ENCODE measurements at places on chromosomes 5 and 9.

DNA sequence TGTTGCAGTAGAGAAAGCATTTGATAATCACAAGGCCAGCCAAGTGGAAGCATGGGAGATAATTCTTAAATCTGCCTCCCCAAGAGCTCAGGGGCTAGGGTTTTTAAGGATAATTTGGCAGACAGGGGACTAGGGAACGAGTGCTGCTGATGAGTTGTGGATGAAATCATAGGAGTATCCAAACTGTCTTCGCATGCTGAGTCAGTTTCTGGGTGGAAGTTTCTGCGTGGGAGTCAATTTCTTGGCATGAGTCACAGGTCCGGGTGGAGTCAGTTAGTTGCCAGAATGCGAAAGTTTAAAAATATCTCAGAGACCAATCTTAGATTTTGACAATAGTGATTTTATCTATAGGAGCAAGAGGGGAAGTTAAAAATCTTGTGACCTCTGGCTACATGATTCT, 112.6 kb downstream of the TMC1 start:
- no peak for DNase-seq

DNA sequence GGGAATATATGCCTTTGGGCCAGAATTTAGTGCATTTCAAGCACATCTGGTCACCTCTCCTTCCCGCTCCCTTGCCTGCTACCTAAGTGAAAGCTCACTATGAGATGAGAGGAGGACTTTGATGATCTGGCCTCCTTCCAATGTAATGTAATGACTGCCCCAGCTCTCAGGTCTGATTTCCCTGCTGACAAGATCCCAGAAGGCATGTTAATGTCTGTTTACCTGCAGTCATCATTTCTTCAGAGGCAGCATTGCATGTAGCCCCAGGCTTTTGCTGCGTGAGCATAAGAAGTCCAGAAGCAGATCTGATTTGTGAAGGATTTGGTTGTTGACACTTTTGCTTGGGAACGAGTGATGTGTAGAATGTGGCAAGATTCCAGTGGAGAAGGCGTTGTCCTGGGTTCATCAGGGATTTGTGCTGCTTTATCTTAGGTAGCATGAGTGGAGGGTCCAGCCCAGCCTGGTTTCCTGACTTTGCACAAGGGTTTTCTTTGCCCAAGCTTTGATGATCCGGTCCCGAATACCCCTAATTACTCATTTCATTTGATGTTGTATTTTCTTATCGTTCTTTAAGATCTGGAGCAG, 192.7 kb downstream of the GOLPH3 start:
- DNase-seq: no peak

GRCh38 chr5:11611011-11611410, 293.2 kb downstream of the CTNND2 start:
- DNase-seq: no peak

DNA sequence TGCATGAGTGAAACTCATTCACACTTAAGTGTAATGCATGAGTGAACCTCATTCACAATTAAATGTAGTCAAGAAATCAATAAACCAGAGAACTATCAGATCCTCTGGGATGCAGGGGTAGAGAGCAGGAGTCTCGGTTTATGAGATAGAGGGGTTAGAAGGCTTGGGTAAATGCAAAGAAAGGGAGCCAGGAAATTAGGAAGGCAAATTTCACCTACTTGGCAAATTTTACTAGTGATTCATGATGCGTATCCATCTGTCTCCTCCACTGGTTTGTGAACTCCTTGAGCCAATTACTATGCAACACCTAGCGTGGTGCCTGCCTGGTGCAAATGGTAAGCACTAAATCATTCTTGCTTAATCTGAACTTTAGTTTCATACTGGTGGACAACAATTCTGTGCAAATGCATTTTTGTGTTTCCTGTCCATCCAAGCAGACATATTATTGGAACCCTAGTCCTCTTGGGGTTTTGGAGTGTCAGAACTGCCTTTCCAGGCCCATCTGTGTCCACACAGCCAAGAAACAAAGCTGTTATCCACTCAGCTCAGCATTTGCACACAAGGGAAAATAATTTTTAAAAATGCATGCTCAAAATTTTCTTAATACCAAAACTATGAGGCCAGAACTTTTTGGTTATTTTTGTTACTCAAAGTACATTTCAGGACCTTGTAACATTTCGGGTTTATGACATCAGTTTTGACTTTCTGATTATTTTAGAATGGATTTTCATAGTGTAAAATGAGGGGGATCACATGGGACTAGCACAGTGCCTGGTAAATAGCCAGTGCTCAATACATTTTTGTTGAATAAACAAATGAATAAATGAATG, 5.2 kb downstream of the HAPLN1 start:
- DNase-seq: no peak

DNA sequence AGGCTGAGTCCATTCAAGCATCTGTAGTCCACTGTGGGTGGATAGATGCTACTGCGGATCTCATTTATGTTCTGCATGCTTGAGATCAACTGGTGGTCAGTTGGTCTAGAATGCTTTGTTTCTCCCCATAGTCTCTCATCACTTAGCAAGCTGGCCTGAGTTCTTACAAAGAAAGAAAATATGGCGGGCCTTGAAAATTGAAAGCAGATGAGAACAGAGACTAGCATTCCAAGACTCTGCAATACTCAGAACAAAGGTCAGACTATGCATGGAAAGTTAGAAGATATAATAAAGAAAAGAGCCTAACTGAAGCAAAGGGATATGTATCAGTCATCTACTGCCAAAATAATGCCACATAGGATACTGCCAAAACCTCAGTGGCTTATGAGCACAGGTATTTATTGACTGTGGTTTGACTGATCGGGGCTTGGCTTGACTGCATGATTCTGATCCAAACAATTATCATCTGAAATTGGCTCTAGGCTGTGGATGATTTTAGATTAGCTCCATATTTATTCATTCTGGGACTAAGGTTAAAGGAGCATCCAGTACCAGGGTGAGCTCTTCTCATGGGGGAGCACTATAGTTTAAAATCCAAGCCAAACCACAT, 258.9 kb downstream of the TAF11L14 start:
- DNase-seq: no peak

DNA sequence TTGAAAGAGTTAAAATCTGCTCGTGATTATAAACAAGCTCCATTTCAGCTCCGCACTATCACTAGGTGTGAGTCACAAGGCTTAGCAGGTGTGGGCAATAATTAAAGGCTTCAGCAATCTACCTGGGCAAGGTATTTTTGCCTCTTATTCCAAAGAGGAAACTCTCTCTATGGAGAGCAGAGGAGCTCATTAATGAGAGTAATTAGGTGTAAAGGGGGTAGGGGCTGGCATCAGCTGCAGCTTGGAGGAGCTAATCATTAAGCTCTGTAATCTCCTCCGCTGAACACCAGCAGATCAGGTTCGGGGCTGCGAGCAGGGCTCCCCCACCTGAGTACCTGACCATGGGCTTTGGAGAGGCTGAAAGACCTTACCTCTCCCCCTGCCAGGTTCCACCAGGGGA, 129.2 kb downstream of the CRB2 start:
- no peak for DNase-seq

DNA sequence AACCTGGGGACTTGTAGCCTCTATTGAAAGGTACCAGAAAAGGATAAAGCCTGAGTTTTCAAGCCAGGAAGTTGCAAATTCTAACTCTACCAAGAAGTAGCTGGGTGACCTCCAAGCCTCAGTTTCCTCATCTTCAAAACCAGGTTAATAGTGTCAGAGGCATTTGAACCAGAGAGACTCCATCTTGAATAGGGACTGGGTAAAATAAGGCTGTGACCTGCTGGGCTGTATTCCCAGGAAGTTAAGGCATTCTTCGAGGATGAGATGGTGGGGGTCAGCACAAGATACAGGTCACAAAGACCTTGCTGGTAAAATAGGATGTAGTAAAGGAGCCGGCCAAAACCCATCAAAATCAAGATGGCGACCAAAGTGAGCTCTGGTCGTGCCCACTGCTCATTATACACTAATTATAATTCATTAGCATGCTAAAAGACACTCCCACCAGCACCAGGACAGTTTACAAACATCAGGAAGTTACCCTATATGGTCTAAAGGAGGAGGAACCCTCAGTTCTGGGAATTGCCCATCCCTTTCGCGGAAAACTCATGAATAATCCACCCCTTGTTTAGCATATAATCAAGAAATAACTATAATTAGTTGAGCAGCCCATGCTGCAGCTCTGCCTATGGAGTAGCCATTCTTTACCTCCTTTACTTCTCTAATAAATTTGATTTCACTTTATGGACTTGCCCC, 3.8 kb upstream of the SERINC5 start:
- DNase-seq: no peak

- no peak for DNase-seq
These were observed 67.8 kb downstream of the SGCD start for GRCh38 chr5:156394642-156395305.

- no peak for DNase-seq
These were observed 90.9 kb upstream of the PHYKPL start for GRCh38 chr5:178323541-178323865.

- DNase-seq: no peak
These were observed 6.1 kb downstream of the SCAI start for GRCh38 chr9:125137200-125137599.

DNA sequence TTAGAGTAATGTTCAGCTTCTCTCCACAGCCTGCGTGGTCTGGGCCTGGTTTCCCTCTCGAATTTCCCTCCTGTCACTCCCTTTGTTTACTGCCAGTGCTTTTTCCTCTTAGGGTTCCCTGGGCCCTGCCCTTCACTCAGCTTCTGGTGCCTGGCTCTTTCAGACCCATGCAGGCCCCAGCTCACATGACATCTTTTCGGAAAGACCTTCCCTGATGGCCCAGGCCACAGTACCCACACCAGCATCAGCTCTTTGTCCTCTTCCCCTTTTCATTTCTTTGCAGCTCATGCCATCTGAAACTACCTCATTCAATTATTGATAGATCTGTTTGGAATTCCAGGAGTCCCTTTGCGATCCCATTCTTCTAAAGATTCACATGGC, 68.1 kb upstream of the ABL1 start:
- DNase-seq: no peak

DNA sequence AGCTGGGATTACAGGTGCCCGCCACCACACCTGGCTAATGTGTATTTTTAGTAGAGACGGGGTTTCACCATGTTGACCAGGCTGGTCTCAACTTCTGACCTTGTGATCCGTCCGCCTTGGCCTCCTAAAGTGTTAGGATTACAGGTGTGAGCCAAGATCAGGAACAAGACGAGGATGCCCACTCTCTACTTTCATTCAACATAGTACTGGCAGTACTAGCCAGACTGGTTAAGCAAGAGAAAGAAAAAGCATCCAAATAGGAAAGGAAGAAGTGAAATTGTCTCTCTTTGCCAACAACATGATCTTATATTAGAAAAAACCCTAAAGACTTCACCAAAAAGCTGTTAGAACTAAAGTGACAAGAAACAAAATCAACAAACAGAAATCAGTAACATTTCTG, 7.4 kb upstream of the ENDOG start:
- DNase-seq: no peak

DNA sequence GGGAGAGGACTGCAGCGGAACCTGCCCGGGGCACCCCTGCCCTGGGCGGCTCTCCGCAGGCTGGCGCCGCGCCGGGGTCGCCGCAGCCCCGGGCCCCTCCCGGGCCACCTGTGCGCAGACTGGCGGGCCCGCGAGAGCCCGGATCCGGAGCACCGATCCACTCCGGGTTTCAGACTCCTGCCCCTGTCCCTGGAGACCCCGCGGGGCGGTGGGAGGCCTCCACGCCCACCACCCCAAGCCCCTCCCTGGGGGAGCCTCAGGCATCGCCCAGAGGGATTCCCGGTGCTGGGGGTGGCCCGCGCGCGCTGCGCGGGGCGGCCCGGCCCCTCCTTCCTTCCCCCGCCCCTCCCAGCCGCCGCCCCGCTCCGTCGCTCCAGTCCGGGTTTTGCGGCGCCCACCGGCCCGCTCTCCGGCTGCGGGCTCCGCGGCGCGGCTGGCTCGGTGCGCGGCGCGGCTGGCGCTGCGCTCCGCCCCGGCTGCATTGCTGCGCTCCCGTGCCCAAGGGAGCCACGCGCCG, at the start of gene UNC5A:
Gene UNC5A, plus strand, starts transcription at position 479 of the 517 bp plus-strand sequence. CDS start 192 bp downstream, outside the sequence.
- no peak for DNase-seq

DNA sequence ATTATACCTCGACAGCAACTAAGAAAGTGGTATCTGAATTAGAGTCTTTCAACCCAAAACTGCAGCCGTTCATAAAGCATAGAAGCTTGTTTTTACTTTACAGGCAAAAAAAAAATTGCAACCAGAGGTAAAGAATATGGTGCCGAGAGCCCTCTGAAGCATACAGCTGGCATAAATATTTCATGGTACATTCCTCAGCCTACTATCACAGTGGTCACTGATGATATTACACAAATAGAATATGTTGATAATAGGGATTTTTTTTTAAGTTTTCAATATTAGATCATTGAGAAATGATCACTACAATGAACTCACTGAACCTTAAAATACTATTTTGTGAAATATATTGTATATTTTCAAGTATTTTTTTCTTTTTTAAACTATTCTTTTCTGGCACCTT, 6.2 kb upstream of the SMC2 start:
- DNase-seq: no peak

DNA sequence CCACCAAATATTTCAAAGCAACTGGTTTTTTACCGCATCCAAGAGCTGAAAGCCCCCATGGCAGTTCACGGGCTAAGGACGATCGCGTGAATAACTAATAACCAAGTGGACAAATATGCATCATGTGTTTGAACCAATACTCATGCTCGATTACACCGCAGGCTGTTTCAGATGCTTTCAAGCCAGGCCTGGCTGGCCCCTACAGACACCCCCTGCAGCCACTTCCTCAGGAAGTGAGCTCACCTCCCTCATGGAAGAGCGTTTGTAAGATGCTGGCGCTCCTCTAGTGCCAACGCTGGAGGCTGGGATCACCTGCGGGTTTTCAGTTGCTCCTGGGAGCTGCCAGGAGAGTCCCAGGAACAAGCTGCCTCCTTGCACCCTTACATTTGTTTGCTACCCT, 53.9 kb upstream of the PTCH1 start:
- peak; percentile 72 for DNase-seq

- no peak for DNase-seq
These were observed 137.9 kb downstream of the GABBR2 start for GRCh38 chr9:98570663-98571440.

- DNase-seq: peak; percentile 72
These were observed 291.2 kb downstream of the ARHGAP26 start for GRCh38 chr5:143061161-143061945.

GRCh38 chr5:169650701-169651331, 13.7 kb downstream of the DOCK2 start:
- DNase-seq: peak; percentile 43

- DNase-seq: no peak
These were observed 66.1 kb downstream of the RAI14 start for GRCh38 chr5:34722183-34722582.

- no peak for DNase-seq
These were observed 19.7 kb upstream of the GRIA1 start for GRCh38 chr5:153470736-153471135.

DNA sequence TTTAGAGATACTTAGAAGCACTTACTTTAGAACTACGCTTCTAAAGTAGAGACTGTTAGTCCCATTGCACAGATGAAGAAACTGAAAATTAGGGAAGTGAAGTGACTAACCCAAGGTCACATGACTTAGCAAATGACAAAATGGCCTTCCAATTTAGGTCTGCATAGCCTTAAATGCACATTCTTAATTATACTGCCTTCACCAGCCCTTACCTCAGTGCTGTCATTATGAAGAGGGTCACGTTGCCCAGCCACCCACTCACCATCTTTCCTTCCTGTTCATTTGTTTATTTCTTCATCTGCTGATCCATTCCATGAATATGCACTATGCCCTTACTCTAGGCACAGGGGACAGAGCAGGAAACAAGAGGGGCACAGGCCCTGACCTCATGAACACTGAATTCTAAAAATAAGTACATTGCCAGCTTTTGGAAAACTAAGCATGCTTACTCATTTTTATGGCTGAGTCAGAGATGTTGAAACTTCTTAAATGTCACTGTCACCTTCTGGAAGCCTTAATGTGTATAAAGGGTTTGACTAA, 8.6 kb downstream of the HAVCR2 start:
- peak; percentile 52 for DNase-seq

Measured in kidney capillary endothelial cell (primary cell).